Fibroblast of gingiva (primary cell): ENCODE measurements at places on chromosomes 5 and 9.

DNA sequence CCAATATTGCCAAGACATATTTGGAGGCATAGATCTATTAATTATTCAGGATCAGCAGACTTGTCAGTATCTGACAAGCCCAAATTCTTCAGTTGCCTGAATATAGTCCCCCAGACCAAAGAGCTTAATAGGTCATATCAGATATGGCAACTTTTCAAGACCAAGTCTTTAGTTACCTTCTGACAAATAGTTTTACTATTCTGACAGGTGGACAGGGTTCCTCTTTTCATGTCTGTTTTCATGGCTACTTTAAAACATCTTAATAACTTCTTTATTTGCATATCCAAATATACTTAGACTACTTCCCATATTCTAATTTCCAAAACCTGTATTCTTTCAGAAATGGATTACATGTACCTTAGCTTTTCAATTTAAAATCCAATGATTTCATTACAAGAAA, 65.4 kb downstream of the AUH start:
- DNase-seq: no peak

DNA sequence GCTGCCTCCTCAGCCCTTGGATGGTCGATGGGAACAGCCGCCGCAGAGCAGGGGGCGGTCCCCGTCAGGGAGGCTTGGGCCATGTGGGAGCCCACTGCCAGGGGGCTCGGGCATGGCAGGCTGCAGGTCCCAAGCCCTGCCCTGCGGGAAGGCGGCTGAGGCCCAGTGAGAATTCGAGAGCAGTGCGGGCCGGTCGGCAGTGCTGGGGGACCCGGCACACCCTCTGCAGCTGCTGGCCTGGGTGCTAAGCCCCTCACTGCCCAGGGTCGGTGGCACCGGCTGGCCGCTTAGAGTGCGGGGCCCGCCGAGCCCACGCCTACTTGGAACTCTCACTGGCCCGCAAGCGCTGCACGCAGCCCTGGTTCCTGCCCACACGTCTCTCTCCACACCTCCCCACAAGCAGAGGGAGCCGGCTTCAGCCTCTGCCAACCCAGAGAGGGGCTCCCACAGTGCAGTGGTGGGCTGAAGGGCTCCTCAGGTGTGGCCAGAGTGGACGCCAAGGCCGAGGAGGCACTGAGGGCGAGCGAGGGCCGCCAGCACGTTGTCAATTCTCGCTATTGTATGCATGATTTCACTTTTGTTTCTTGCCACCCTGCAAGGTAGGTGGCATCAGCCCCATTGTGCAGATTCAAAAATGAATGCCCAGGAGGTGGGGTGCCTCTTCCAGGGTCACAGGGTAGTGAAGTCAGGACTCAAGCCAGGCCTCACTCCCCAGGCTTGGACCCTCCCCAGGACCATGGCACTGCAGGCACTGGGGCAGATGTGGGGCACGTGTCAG, 48.6 kb downstream of the COL15A1 start:
- DNase-seq: no peak

DNA sequence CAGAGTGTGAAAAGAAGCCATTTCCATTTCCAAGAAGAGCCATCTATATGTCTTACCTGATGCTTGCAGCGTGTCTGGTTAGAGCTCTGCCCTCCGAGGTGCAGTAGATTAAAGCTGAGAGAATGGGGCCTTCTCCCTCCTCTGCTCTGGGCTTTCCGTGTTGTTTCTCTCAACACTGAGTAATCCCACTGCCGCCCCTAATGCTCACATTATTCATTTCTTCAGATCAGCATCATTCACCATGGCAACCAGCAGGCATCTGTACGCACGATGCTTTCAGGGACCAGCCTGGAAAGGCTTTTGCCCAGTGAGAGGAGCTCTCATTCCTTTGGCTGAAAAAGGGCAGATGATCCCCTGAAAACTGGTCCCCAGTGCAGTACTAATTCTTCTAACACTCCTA, 79.6 kb downstream of the CYFIP2 start:
- no peak for DNase-seq

- no peak for DNase-seq
Measured at GRCh38 chr5:174097486-174098185, 52.1 kb downstream of the NSG2 start.

DNA sequence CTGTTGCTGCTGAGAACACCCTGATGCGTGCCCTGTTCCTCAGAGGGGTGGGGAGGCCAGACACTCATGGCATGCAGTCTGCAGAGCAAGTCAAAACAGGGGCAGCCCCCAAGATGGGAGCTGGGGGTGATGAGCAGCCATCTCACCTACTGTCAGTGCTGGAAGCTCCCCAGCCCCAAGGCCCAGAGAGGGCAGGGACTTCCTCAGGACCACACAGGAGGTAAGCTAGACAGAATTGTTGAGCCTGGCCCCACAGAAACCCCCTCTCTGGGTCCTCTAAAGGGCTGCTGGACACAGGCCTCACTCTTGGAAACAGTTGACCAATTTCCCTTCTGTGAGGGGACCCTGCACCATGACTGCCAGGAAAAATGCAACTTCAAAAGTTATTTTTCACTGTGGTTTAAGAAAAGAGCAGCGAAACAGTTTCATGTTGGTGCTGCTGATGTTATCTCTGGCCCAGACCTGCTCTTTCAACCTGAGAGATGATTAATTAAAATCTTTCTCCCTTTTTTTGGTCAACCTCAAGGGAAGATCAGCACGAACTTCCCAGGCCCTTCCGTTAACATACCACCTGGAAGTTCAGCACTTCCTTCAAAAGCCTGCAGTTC, 9.6 kb downstream of the CSF2 start:
- DNase-seq: no peak

- no peak for DNase-seq
Measured at GRCh38 chr5:53364061-53364460, 116.4 kb upstream of the FST start.

DNA sequence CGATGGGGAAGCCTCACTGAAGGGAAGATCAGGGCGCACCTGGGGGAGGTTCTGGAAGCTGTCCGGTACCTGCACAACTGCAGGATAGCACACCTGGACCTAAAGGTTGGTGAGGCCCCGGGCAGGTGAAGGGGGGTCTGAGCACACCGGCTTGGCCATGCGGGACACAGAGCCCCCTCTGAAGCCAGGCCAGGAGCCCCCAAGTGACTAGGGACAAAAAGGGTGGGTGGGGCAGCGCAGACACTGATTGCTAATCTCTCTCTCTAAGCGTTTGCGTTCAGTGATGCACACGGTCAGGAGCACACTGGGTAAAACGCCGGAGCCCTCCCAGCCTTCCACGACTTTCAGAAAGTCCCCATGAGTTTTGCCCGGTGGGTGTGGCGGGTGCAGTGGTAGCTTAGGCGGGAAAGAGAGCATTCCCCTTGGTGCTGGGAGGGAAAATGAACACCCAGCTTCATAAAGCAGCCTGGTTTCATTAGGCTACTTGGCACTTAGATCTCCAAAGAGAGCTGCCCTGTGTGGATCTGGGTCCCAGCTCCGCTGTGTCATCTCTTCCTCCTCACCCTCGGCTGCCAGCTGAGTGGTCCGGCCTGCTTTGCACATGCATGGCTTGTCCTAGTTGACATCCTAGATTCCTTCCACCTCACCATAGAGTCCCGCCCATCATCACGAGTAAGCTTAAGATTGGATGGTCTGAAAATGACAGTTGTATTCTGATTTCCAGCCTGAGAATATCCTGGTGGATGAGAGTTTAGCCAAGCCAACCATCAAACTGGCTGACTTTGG, 74.2 kb upstream of the OTULINL start:
- DNase-seq: no peak

- DNase-seq: peak; percentile 0
Measured at GRCh38 chr9:114031037-114031630, 47.0 kb downstream of the AMBP start.

GRCh38 chr9:125444166-125444565, 182.5 kb downstream of the GAPVD1 start:
- no peak for DNase-seq

DNA sequence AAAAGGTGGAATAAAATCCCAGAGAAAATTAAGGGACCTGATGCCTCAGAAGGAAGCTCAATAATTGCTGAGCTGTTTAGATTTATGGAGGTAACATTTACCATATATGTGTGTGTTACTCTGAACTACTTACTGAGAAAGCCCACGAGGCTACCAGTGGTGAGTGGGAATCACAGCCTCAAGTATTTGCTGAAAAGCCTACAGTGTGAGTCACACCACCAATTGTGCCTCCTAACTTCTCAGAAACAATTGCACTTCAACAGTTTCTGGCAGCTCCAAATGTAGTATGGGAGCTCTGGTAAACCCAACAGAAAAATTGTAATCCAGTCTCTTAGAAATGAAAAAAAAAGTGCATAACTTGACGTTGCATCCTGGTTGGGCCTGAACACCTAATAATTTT, 551.6 kb downstream of the PRDM9 start:
- DNase-seq: no peak

GRCh38 chr5:61030163-61030482, 85.1 kb downstream of the NDUFAF2 start:
- peak; percentile 55 for DNase-seq

GRCh38 chr5:14776602-14777001, 95.0 kb downstream of the ANKH start:
- DNase-seq: no peak

- no peak for DNase-seq
Measured at GRCh38 chr5:97009921-97010320, 74.0 kb downstream of the LNPEP start.

- DNase-seq: no peak
Measured at GRCh38 chr5:30279237-30279636, 914.2 kb upstream of the CDH6 start.

DNA sequence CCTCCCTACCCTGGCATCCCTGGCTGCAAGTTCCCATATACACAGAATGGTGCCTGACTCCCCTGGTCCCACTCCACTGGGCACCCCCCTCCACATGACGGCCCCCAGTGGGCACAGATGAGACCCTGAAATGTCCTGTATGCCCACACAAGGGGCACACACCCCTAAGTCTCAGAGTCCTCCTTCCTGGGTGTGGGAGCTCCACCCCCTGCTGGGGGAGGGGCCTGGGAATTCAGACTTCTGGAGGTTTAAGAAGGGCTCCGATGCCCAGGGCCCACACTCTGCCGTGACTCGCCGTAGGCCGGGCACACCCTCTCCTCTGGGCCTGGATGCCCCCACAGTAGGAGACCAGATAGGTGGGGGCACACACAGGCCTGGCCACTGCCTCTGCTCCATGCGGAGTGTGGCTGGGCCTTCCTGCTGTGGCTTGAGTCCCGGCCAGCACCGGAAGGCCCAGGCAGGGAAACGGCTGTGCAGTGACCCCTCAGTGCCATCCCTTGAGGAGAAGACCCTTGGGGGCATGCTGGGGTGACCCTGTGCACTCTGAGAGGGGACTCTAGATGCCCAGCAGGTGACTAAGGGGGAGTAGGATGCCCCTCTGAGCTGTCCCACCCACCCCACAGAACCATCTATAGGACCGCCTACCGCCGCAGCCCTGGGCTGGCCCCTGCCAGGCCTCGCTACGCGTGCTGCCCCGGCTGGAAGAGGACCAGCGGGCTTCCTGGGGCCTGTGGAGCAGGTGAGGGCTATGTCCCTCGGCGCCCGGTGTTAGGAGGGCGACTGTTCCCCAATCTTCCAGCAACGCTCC, 6.5 kb downstream of the EGFL7 start:
- no peak for DNase-seq

DNA sequence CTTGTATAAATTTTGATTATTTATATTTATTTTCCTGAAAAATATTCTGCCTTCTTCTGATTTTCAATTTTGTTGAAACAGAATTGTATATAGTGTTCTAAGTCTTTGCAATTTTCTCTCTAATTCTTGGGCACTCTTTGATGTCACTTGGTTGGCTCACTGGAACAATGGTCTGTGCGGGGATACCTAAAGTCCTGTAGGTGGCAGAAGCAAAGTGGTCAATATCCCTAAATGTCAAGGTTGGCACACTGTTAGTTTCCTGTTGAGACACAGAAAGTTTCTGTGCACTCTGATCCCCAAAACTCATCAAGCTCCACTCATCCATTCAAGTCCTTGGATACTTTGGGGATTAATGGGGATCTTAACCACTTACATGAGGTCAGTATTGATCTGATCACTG, 480.8 kb upstream of the CCNG1 start:
- no peak for DNase-seq

- no peak for DNase-seq
Measured at GRCh38 chr5:149761461-149761860, 31.4 kb downstream of the PPARGC1B start.

- DNase-seq: no peak
Measured at GRCh38 chr9:14906000-14906399, 4.2 kb downstream of the FREM1 start.

- peak; percentile 95 for DNase-seq
Measured at GRCh38 chr5:68554571-68555279, 339.2 kb downstream of the PIK3R1 start.

DNA sequence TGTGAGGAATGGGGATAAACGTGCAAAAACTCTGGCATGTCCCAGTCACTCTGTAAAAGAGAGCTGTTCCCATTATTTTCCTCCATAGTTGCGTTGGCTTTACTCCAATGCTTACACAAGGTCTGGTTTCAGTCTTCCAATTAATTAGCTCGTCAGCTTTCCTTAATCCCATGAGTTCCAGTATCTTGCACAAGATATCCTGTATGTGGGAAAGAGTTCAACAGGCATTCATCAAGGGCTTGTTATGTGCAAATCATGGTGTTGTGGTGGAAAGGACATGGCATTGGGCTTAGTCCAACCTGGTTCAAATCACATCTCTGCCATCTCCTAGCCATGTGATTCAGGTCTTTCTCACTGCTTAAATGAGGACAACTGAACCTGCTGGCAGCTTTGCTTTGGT, 77.5 kb upstream of the PANK3 start:
- peak; percentile 92 for DNase-seq
